HEK293T (cell line): ENCODE measurements at places on chromosomes 11 and 22.

- no peak for DNase-seq
Observed at GRCh38 chr11:47553406-47553743, 443 bp upstream of the CELF1 start.

- DNase-seq = peak; percentile 65
Observed at GRCh38 chr11:1401656-1402221, 12.0 kb downstream of the BRSK2 start.

DNA sequence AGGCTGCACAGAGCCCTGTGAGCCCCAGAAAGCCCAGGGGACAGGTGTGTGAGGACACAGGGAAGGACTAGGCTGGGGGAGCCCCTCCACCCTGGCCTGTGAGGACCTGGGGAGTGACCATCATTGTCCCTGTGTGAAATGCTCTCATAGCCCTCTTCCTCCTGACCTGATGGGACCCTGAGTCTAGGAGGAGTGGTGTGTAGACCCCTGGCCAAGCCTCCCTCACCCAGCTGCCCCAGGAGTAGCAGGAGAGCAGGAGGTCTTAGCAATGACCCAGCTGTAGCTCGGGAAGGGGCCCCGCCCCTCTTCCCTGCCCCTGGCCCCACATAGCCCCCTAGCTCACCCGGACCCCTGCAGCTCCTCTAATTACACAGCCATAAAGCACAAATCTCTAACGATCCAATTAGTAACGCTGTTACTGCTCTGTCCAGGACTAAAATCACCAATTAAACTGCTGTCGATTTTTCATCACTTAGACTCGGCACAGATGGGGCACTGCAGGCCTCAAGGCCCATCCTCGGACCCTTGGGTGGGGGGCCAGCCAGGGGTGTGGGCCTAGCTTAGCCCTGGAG lies 6.6 kb upstream of the CABP7 start:
- no peak for DNase-seq

GRCh38 chr11:67353317-67354074 lies at the start of gene POLD4:
POLD4 (minus strand) TSS chr11:67353546; CDS start chr11:67353399, 147 bp downstream.
- DNase-seq = peak; percentile 93

DNA sequence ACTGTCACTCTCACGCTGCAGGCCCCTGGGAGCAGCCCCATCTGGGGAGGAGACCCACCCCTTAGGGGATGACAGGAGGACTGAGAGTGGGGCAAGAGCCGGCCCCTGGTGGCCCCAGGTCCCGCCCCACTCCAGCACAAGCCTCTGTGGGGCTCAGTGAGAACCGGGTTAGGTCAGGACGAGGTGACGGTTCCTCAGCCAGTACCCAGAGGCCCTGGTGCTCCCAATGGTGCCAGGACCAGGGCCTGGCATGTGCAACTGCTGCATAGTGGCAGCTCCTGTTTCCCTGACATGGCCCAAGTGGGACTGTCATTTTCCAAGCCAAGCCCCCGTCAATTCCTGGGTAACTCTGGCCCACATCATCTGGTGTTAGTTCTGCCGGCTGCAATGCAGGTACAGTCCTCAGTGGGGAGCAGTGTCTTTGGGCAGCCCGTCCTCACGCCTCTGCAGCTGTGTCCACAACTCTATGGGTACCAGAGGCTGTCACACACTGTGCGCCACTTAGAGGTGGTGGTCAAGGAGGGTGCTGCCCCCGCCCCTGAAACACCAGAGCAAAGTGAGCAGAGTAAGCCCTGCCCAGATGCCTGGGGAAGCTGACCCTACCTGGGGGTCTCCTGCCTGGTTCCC lies 15.9 kb downstream of the CHID1 start:
- no peak for DNase-seq

DNA sequence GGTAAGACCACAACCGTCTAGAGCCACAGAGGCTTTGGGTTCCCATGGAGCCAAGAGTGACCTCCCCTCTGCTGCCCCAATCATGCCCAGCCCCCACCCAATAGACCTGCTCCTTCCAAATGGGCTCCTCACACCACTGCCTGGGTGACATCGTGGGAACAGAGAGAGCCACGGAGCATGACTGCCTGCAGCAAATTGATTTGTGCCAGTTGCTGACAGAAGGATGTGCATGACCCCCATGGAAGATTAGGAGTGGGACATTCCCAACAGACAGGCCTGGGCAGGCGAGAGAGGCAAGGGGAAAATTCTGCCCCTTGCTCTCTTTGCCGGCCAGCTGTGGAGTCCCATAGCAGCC lies 88.5 kb downstream of the TENM4 start:
- no peak for DNase-seq

DNA sequence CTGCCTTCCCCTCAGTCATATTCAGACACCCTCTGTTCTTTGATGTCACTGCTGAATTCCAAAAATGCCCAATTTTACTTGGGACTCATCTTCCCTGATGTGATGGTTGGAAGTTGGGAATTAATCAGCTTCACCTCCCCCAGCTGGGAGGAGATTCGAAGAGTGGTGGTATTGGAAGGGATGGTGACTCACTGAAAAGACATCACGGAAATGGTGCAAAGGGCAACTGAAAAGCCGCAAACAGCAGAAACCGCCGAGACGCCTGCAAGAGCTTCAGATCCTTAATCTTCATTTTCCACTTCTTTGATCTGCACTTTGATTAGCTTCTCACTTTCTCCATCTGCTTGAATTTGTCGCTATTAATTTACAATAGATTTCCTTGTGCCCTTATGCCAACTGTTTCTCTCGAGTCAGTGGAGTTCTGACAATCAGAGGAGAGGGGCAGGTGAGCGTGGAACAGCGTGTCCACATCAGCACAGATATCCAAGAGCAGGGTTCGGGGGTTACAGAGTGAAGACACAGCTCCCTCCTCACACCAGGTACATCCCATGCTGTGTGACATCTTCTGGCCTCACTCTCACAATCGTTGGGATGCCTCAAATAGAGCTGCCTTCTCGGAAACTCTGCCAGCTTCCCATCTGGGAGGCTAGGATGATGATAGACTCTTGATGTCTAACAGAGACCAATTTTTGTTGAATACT lies 325.4 kb downstream of the BRD1 start:
- no peak for DNase-seq

DNA sequence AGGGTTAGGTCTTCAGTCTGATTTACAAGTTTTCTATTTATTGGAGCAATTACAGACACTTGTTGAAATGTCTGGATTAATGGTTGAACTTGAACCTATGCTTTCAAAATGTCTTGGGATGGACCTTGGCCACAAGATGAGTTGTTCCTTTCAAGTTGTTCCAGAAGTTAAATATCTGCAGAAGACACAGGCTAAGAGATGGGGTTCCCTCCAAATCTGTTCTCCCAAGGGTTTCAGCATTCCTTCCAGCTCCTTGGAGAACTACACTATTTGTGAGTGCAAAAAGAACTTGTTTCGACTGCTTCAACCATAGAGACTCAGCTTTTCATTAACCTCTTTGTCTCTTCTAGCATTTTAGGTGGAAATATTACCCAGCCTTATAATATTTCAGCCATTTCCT lies 189.0 kb upstream of the BLID start:
- no peak for DNase-seq

DNA sequence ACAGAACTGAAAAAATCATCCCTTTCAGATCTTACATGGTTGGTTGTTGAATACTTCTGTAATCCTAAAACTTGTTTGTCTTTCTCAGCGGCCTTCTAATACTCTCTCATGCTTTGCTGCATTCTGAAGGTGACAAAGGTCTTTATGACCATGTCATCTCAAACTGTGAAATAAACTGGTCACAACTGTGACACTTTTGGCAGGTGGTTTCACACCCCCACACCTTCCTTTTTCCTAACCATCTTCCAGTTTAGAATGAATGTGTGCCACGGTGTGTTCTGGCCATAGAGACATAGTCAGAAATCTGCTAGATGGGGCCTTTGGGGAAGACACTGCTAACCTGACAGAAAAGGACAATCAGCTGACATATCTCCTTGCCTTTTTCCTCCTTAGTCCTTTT lies 14.7 kb upstream of the RFPL3 start:
- no peak for DNase-seq

DNA sequence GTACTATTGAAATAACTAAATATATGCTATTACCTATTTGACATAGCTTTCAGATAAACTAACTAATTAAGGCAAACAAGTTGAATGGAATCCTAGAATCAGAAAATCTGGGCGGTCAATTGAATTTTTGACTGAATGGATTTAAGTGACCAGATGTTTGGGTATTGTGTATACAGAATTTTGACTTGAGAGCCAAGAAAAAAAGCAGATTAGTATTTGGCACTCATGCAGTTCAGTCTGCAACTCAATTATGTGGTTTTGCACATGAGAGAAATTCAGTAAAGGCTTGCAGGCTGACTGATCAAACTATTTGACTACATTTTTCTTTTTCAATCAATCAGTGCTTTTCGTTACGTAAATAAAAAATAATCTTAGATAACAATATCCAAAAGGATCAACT lies 254.8 kb downstream of the GUCY1A2 start:
- DNase-seq = no peak

DNA sequence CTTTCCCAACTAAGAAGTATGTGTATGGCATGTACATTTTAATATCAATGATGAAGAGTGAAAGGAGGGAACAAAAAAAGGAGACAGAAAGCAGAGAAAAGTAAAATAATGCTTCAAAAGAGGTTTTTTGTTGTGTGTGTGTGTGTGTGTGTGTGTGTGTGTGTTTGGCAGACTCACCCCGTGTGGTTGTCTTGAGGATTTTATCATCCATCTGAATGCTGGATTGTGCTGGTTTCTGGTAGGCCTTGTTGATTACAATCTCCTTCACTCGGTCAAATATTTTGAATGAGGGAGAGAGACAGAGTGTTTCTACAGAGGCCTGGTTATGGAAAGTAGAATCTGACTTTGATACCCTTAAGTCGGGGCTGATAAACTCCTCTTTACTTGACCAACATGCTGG lies 128.5 kb downstream of the ENTHD1 start:
- DNase-seq = no peak

- DNase-seq = no peak
Observed at GRCh38 chr11:287821-288477, 977 bp upstream of the PGGHG start.

- peak; percentile 18 for DNase-seq
Observed at GRCh38 chr11:99015634-99016454, 4.9 kb upstream of the CNTN5 start.

GRCh38 chr11:16382638-16383380 lies 26.5 kb upstream of the SOX6 start:
- DNase-seq = no peak

- DNase-seq = no peak
Observed at GRCh38 chr11:43576320-43576802, 104.2 kb upstream of the HSD17B12 start.

DNA sequence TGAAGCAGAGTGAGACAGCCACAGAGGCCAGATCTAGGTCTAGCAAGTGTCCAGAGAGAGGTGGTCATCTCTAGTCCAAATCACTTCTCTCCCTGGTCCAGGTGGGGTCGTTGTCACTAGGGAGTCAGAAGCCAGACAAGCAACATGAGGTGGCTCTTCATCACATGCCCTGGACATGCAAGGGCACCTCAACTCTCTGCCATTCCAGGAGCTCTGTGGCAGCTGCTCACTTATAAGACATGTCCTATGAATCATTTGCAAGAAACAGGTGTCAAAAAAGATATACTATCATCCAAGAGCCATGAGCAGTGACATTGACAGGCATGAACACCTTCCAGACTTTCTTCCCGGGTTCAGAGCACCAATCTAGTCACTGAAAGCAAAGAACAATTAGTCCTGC lies 130.8 kb downstream of the GALNT18 start:
- no peak for DNase-seq

DNA sequence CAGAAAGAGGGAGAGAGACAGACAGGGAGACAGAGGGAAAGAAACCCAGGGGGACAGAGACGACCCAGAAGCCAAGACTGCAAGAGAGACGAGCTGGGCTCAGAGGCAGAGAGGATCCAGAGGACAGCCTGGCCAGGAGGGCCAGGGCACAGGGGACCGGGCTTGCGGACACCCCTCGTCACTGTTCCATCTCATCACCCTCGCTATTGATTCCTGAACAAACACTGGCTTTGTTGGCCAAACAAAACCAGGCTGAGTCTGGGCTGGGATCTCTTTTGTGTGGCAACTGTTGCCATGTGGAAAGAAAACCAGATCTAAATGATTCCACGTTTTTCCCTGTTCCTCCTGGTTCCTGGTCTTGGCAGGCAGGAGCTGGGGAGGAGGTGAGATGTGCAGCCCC lies 339.4 kb downstream of the MN1 start:
- no peak for DNase-seq

- DNase-seq = no peak
Observed at GRCh38 chr11:96207459-96208449, 135.2 kb downstream of the MAML2 start.

- DNase-seq = no peak
Observed at GRCh38 chr11:117976445-117976844, 9.7 kb upstream of the IL10RA start.

- no peak for DNase-seq
Observed at GRCh38 chr11:108601150-108601549, 7.6 kb upstream of the EXPH5 start.

- DNase-seq = no peak
Observed at GRCh38 chr11:64027651-64028397, 7.9 kb upstream of the FLRT1 start.

- DNase-seq = peak; percentile 86
Observed at GRCh38 chr11:76318744-76319384, 62.1 kb downstream of the THAP12 start.

DNA sequence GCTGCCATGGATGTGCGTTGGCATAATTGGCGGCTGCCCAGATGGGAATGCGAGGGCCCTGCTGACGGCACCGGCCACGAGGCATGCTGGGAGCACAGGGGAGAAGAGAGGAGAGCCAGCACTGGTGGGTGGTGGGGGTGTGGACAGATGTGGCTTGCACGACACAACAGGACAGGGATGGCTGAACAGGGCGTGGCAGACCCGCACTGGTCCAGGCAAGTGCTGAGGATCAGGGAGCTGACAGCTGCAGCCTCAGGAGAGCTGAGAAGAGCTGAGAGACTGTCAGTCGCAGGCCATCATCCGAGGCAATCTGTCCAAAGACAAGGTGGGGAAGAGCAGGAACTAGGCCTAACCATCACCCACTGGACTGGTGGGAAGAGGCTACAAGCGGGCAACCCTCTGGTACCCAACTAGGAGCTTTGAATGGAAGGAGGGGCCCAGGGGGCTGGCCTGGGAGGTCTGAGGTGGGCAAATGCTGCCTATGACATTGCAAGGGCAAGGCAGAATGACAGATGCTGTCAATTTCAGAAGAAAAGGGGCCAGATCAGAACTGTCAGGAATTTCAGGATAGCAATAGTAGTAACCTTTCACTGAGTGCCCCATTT lies 2.4 kb downstream of the GNB1L start:
- no peak for DNase-seq

DNA sequence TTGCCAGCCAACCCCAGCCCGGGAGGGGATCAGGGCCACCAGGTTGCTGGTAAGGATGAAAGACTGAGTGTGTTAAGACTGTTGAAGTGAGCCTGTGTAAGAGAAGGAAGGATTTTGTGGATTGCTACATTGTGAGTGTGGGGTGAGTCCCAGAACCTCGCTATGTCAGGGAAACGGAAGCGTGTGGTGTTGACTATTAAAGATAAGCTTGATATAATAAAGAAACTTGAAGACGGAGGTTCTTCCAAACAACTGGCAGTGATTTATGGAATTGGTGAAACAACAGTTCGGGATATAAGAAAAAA lies 627 bp downstream of the JRKL start:
- DNase-seq = peak; percentile 10
